ENCODE measurements at places on chromosomes 2 and 18. TPM values are rescaled to one million over a fixed set of nuclear protein-coding genes. Genes with fewer than 3 reads are reported as not detected.

DNA sequence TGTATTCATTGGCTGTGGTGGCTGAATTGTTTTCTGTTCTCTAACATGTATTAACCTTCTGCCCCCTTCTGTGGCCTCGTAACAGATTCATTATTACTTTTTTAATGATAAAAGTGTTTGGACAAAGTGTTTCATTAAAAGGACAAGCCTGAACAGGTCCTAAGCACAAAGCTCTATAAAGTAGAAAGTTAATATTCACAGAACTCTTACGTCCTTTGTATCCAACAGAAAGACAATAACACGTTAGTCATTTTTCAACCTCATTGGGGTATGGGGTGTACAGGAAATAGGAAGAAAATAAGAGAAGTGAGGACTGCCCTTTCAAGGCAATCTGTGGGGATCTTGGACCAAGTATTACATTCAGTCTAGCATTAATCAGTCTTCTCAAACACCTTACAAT is 105.5 kb upstream of the RGPD4 start:
- DNase-seq = no peak

- no peak for DNase-seq
Measured at GRCh38 chr2:67466734-67467133, 69.6 kb downstream of the ETAA1 start.

DNA sequence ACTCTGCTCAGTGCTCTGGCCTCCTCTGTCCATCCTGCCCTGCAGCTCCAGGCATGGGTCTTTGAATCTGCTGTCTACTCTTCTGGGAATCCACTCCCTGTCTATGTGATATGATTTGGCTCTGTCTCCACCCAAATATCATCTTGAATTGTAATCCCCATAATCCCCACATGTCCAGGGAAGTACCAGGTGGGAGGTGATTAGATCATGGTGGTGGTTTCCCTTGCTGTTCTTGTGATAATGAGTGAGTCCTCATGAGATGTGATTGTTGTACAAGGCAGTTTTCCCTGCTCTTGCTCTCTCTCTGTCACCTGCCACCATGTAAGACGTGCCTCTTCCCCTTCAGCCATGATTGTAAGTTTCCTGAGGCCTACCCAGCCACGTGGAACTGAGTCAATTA is 881.8 kb upstream of the ID2 start:
- DNase-seq = no peak

DNA sequence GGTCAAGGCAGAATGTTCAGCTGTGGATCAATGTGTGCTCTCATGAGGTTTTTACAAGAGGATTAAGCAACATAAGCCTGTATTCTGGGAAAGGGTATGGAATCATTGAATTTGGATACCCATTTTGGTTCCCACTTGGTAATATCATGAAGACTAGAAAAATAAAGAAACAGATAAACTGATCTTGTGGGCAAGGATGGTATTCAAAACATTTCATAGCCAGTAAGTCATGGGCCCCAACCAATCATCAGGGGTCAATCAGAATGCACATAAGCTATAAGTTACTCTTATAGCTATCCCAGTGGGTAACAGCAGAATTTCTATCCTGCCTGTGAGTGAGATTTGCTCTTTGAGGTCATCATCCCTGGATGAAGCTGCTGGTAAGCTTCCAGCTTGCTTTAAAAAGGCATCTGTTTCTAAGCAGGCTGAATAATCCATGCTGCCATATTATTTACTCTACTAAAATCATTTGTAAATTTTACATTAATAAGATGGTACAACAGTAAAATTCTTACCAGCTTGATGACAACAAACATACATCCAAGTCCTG is 291.2 kb downstream of the RAD51AP2 start:
- no peak for DNase-seq

DNA sequence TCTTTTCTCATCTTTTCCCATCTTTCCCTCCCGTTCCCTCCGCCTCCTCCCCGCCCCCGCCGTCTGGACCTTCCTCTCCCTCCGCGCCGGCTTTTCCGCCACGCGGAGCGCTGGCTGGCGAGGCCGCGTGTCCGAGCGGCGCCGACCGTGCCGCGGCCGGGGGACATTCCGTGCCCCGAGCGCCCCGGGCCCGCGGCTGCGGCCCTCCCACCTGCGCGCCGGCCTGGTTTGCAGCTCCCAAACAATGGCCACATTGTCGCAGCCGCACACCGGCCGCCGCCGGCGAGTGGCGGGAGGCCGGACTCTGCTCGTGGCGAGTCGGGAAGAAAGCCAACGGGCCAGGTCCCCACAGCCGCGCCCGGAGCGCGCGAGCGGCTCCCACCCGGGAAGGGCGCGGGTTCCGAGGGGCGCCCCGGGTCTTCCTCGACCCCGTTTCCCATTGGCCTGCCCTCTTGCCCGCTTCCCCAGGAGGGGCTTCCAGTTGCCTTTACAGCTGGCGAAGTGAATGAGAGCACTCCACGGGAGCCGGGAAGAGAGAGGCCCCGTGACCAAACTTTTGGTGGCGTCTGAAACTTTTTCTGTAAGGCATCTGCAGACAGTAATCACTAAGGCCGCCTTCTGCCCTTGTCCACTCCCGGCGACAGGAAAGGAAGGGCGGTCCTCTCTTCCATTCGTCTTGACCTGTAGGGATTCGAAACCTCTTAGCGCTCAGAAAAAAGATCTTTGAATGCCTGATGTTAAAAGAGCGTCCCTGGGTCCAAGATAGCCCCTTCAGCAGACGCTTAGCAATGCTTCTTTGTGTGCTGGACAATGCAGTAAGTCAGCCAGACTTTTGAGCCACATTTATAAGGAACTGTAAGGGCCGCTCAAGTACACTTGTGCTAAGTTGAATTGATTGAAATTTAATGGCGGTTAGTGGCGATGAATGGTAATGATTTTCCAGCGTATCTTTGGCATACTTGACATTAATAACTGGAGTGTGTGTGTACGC is 6.2 kb downstream of the GLI2 start:
- no peak for DNase-seq

The UNC50 gene
- 57.9 TPM for total RNA-seq

Measured in uterus (tissue), 4 donors.